ENCODE measurements at places on chromosomes 1 and 21. TPM values are rescaled to one million over a fixed set of nuclear protein-coding genes. Genes with fewer than 3 reads are reported as not detected.

DNA sequence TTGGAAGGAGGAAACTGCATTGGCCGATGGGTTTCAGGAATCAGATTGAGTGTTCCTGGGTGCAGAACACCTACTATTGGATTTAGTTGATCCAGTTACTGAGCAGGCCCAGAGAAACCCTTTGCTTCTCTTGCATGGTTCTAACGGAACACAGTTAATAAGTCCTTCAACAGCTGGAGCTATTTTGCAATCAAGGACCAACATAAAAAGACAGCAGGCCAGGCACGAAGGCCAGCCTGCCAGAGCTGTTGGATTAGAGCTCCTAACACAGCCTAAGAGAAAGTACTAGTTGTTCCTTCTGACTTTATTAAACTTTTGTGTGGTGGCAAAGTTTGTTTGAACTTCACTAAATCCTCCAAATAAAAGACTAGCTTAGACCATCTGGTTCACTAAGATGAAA lies 148.0 kb upstream of the LMO4 start:
- DNase-seq = no peak

DNA sequence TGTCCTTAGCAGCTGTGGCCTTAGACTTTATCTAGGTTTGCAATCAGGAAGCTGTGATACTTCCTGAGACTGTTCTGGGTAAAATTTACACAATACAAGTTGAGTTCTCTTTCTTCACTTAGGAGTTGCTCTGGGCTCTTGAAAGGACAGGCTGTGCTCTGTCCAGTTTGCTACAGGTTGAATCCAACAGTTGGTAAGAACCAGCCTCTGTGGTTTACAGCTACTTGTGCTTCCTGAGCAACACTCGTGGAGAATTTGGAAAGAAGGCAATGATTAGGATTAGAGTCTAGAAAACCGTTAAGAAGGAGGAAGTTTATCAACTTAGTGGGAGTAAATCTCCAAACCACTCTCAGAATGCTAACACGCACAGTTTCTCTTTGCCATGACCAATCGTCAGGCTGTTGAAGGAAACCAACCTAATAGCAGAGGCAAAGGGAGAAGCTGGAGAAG lies 26.8 kb downstream of the GFI1 start:
- no peak for DNase-seq

DNA sequence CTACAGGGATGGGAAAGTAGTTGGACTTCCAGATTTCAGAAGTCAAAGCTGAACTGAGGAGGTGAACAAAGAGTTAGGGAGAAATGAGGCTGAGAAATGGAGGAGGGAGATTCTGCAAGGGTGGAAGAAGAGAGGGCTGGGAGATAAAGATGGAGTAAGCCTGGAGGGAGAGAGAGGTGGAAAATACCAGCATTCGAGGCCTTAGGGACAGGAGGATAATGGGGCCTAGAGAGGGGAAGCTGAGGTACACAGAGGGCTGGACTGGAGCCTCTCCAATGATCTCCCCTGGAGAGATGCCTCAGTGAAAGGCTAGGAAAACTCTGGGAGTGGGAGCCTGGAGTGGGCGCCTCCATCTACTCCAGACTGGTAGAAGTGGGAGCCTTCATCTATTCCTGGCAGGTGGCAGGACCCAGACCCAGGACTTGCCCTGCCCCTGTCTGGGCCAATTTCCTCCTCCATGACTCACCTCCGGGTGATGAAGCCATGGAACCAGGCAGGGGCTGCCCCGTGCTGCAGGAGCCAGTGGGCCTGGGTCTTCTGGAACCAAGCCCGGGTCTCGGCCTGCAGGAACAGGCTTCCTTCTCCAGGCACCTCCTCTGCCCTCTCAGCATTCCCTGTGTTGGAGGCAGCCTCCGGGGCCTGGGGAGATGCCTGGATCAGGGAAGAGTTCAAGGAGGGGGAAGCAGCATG lies 1.9 kb downstream of the SH2D2A start:
- no peak for DNase-seq

- DNase-seq = no peak
These were observed 8.3 kb upstream of the EPB41 start for GRCh38 chr1:28905921-28906666.

DNA sequence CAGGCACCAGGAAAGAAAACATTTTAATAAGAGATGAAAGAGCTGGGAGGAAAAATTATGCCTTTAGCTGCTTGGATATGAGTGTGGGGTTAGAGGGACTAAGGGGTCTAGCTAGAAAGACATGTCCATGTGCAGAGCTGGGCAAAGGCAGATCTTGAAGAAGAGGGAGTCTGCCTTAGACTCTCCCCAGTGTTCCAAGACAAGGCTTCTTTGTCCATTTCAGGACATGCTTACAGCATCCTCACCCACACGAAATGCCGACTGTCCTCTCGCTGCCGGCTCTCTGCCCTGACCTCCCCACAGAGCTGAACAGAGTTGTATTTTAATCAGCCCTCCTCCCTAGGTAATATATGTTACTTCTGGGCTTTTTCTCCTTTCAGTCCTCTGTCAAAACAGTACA lies 100.7 kb upstream of the ATP1B1 start:
- DNase-seq = no peak

- DNase-seq = no peak
These were observed 35.8 kb downstream of the S100B start for GRCh38 chr21:46569081-46569480.

DNA sequence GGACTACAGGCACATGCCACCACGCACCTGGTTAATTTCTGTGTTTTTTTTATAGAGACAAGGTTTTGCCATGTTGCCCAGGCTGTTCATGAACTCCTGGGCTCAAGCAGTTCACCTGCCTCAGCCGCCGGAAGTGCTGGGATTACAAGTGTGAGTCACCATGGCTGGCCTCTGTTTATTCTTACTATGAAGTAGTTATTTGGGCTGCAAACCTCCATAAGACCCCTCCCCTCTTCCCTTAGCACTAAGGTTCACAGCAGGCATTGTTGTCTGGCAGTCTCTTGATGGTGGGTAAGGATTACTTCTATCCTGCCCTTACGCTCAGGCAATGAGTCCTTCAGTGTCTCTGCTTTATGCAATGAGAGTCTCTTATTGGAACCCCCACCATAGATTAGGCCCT lies 51.8 kb downstream of the ANGPTL1 start:
- DNase-seq = no peak

- no peak for DNase-seq
These were observed 239.8 kb downstream of the SDCCAG8 start for GRCh38 chr1:243495442-243496186.

- no peak for DNase-seq
These were observed 81.2 kb upstream of the RAVER2 start for GRCh38 chr1:64663668-64664067.

DNA sequence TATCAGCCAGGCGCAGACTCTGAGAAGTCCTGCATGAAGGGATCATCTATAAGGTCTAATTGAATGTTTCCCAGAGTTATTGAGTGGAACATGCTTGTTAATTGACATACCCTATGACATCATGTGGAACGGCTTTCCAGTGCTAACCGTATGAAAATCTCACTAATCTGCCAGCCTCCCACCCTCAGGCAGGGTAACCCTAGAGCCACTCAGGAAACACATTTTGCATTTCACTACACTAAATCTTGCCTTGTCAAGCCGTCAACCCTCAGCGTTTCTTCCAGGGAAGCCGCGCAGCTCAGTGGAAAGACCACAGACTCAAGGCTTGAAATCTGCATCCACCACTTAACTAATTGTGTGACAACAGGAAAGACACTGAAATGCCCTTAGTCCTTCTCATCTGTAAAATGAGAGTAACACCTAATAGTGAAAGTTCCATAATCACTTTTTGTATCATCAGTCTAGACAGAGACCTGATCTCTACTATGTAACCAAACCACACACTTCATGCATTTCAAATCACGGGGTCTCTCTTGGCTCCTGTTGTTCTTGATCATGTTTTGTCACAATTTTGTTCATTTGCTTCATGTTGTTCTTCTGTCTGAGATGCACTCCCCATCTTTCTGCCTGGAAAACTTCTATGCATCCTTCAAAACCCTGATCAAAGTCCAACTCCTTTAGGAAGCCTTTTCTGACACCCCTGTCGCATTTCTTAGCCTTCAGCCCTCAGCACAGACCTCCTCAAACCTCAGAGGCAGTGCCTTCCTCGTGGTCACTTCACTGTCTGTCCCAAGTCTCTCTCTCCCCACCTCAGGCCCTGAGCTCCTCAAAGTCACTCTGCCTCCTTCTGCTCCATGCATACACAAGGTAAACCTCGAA lies 246.5 kb downstream of the TOMM20 start:
- no peak for DNase-seq

DNA sequence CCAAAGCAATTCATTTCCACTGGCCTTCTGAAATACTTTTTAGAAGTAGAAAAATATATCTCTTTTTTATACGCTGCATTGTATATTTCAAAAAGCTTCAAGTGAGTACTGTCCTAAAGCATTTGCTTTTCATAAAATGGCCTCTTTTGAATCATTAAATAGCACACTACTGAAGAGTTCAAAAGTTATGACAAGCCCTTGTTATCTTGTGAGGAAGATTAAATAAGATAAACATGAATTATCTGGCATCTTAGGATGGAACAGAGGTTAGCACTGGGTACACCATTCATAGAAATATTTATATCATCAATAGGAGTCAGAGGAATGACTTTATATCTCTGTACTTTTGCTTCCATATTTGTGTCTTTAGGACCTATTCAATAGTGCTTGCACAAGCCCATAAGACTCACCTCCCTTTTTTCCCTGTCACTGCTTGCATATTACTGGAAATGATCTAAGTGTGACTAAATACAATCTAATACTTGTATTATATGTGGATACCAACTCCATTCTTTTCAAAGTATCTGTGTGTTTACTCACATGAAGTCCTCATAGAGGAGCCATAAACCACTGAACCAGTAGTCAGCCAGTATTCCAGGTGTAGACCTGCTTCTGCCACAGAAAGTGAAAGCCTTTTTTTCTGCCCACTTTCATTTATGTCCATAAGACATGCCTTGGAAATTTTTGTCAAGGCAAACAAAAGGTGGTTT lies 274.2 kb upstream of the C1orf105 start:
- DNase-seq = no peak

- peak; percentile 27 for DNase-seq
These were observed 941 bp downstream of the ELAVL4 start for GRCh38 chr1:50109647-50110075.

- DNase-seq = no peak
These were observed 41.6 kb upstream of the TRAPPC10 start for GRCh38 chr21:43970551-43970950.

DNA sequence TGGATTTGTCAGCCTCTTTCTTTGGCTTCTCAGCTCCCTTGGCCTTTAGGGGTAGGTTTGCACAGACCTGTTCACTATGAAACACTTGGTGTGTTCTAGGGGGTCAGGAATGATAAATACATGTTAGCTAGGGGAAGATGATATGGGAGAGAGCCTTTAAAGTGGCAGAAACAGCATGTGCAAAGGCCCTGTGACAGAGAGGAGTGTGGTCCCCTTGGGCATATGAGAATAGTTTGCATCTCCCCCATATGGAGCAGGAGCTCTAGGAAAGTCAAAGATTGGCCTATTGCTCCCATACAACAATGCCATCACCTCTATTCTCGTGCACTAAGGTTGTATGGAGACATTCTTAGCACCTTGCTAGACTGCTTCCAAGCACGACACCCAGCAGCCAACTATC lies 10.7 kb upstream of the NTPCR start:
- DNase-seq = no peak

GRCh38 chr1:197170538-197170937 lies 24.1 kb upstream of the ASPM start:
- no peak for DNase-seq

DNA sequence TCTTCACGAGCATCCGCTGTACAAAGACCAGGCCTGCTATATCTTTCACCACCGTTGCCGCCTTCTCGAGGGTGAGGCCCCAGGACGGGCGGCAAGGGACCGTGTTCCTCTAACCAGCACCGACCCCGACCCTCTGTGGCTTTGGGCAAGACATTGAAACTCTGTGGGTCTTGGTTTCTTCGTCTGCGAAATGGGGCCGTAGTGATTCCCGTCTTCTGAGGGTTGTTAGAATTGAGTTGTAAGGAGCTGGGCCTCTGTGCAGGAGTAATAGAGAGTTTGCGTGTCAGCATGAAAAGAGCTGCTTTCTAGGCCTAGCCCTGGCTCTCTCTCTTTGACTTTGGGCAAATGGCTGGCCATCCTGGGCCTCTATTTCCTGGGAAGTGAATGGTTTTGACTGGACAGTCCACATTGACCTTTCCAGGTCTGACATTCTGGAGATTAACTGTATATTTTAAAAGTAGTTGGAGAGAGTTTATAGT lies 591 bp downstream of the MRPL37 start:
- DNase-seq = no peak

DNA sequence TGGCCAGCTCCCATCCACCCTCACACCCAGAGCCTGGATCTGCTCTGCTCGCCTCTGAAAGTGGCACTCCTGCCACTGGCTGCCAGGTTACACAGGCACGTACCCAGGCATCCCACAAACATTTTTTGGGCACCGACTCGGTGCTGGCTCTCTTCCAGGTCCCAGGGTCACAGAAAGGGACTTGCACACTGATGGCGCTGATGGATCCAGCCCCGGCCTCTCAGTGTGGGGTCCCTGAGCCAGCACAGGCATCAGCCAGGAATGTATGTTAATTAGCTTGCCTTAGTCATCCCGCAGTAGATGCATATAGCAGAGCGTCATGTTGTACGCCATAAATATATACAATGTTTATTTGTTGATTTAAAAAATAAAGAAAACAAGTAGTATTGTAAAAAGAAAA lies 537.2 kb downstream of the NPHP4 start:
- DNase-seq = no peak

GRCh38 chr1:207366022-207366421 lies 44.5 kb downstream of the CD55 start:
- no peak for DNase-seq

GRCh38 chr1:61294930-61295329 lies 212.6 kb downstream of the NFIA start:
- DNase-seq = no peak

- DNase-seq = no peak
These were observed 10.0 kb upstream of the TRIM62 start for GRCh38 chr1:33191731-33192275.

DNA sequence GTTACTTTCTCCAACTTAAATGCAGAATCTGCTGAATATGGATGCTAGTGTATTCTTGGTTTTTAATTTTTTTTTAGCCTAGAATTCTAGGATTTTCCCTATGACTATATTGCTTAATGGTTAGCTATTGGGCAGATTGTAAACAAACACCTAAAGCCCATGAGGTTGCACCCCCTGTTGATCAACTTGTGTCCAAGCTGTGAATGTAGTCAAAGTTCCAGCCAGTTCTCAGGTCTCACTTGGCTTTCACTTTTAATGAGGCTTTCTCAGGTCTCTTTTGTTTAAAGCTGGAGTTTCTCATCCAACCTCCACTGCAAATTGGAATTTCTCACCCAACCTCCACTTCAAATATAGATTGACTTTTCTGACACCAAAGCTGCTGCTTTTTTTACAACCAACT lies 35.9 kb downstream of the FCER1A start:
- DNase-seq = no peak

IARS2 gene
- total RNA-seq = 71.4 TPM

FCER1G gene
- total RNA-seq = 1.6 TPM

PRMT6 gene
- 20.6 TPM for total RNA-seq

AK2 gene
- 46.9 TPM for total RNA-seq

SFN gene
- total RNA-seq = not detected

SERPINC1 gene
- total RNA-seq = 0.94 TPM

SLC30A10 gene
- total RNA-seq = 16.5 TPM

OTUD7B gene
- 7.3 TPM for total RNA-seq

ETV3L gene
- total RNA-seq = not detected
